Activated T-helper 17 cell treated with anti-CD3 and anti-CD28 coated beads, Interleukin-2, amount 50 U/mL, for 72 hours (primary cell): ENCODE measurements at places on chromosomes 13 and 19.
A peak's percentile ranks its signal among the peaks of the same experiment; 100 is the strongest.

GRCh38 chr13:41402691-41403511, 54.4 kb upstream of the RGCC start:
- ATAC-seq = peak; percentile 23

DNA sequence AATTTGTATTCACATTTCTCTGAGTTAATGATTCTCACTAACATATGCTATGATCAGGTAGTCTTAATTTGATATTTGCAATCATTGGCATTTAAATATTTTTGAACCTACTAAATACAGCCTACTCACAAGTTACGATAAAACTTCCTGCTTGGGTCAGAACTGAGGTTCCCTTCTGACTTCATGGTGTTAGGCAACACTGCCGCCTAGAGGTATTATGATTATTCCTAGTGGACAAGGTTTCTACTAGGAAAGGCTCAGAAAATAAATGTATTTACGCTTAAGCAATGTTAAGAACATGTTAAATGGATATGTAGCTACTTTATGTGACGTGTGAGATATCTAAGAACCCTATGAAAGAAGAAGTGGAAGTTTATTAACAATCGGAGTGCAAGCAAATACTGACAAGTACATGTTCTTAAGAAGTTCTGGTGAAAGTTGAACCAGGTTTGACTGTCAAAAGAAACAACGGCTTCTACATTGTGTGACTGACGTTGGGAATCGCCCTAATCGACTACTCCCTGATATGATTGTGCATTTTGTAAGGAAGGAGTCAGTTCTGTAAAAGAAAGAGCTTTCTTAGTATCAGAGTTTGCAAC, 1395.8 kb downstream of the SLITRK5 start:
- ATAC-seq = no peak

- peak; percentile 31 for ATAC-seq
Observed at GRCh38 chr19:532561-533363, 1.2 kb downstream of the CDC34 start.

GRCh38 chr13:113155201-113155600, 3.2 kb upstream of the PROZ start:
- no peak for ATAC-seq

GRCh38 chr19:17847538-17848366, at the start of gene JAK3:
TSS of gene JAK3 (minus strand) at chr19:17847982. CDS start at chr19:17844417, 3,565 bp downstream.
- peak; percentile 86 for ATAC-seq

DNA sequence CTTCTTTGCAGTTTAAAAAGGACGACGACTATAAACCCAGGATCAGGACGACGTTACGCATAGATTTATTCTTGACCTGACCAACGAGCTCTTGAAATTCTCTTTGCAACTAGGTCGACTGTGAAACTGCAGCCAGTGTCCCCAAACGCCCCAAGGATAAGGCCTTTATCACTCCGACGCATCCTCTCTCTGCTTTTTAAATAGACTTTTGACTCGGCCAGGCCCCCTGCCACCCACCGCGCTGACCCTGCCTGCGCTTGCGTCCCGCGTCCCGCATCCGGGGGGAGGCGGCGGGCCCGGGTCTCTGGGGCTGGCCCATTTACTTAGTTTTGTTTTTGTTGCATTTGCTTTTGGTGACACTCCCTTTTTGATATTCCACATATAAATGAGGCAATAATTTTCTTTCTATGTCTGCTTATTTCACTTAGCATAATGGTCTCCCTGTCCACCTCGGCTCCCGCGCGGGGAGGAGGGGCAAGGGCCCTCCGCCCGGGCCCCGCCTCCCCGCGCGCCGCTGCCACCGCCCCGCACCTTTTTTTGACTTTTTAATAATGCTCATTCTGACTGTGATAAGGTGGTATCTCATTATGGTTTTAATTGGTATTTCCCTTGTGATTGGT, 17.4 kb downstream of the RB1 start:
- no peak for ATAC-seq

GRCh38 chr13:113586661-113587479, 2.3 kb downstream of the TFDP1 start:
- ATAC-seq = no peak

GRCh38 chr13:98187155-98187964, 10.3 kb upstream of the RNF113B start:
- no peak for ATAC-seq

DNA sequence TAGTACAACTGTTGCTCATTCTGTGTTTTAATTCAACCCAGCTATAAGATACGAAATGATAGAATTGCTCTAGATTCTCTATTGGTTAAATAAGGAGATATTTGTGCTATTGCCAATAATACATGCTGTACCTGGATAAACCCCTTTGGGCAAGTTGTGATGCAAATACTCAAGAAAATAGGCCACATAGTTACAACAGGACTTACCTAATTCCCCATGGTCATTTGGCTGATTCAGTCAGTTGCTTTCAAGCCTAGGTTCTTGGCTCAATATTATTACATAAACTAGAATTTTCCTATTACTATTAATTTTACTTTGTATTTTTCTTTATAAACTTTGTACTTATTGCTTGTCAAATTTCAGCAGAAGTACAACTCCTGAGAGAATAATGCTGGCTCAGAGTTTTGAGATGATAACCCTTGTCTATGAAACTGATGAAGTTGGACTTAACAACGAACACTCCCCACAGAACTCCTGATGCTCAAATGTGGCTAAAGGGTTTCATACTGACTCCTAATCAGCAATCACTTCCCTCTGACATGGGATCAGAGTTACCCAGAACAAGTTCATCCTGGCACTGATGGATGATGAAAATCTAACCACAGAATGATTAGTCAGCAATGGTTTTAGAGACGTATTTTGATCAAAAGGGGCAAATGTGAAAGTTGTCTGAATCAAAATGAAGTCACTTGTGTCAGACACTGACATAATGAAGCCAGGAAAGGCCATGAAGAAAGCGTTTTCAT, 221.1 kb downstream of the ITGBL1 start:
- ATAC-seq = no peak

GRCh38 chr19:15417699-15418098, 1.1 kb downstream of the AKAP8L start:
- ATAC-seq = no peak

DNA sequence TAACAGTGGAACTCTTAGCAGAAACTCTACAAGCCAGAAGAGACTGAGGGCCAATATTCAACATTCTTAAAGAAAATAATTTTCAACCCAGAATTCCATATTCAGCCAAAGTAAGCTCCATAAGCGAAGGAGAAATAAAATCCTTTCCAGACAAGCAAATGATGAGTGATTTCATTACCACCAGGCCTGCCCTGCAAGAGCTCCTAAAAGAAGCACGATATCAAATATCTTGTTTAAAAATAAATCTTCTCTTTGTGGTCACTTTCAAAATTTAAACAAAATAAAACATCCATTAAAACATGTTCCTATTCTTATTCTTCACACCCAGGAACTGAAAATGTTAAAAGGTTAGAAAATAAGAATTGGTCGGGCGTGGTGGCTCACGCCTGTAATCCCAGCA, 13.7 kb downstream of the MICU2 start:
- no peak for ATAC-seq

DNA sequence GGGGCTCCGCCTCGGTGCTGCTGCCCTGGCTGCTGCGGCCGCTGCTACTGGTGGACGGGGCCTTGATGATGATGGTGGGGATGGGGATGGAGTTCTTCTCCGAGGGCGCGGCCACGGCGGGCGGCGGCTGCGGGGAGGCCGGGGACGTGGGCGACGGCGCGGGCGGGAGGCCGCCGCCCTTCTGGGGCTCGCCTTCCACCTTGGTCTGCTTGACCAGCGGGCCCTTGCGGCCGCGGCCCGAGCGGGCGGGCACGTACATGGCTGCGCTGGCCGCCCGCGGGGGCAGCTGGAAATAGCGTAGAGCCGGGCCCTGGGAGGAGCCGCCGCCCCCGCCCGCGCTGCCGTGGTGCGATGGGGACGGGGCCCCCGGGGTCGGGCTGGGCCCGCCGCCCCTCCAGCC, 19.2 kb downstream of the C19orf81 start:
- no peak for ATAC-seq

DNA sequence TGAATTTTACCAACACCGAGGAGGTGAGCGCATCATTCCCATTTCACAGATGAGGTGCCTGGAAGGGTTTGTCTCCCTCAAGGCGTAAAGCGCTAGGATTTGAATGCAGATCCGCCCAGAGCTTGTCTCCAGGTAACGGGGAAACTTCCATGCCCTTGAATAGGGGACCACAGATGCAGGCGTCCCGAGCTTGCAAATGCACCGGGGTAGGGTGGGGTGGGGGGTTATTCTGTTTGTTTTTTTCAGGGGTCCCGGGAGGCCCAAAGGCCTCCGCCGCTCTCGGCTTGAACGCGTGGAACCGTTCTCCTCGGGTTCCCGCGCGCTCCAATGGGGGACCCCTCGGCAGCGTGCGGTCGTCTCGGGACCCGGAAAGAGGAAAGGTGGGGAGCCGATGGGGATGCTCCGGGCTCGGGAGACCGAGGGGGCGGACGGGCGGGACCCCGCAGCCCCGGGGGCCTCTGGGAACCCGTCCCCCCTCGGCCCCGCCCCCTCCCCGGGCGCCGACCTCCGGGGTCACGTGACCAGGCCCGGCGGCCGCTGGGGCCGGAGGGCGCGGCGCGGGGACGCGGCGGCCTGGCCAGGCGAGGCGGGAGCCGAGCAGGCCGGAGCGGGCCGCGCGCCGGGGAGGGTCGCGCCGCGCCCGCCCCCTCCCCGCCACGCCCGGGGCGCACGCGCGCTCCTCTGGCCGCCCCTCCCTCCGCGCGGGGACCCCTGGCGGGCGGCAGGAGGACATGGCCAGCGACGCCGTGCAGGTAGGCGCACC, at the start of gene PKN1:
PKN1 (plus strand) TSS at position 516 of the 763 bp plus-strand sequence; CDS start at position 732, 216 bp downstream.
- ATAC-seq = peak; percentile 45

GRCh38 chr19:10352764-10353671, 13.6 kb upstream of the ICAM3 start:
- ATAC-seq = no peak

DNA sequence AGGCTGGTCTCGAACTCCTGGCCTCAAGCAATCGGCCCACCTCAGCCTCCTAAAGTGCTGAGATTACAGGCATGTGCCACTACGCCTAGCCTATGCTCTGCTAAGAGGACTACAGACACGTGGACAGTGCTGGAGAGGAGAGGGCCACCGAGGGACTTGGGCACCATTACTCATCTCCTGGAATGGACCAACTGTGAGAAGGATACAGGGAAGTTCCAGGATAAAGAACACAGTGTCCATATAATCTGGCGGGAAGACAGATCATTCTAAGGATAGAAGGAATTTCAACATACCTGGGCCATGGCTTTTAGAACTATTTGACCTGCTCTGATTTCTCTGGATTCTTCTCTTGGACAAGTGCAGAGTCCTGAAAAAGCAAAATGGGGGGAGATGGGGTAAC, 12.8 kb downstream of the ZNF565 start:
- no peak for ATAC-seq

GRCh38 chr13:113748862-113749451, 10.1 kb upstream of the TMEM255B start:
- ATAC-seq = no peak

- no peak for ATAC-seq
Observed at GRCh38 chr19:43560687-43561086, 14.6 kb downstream of the XRCC1 start.

GRCh38 chr13:99254830-99255229, 3.3 kb downstream of the GPR18 start:
- ATAC-seq = no peak

DNA sequence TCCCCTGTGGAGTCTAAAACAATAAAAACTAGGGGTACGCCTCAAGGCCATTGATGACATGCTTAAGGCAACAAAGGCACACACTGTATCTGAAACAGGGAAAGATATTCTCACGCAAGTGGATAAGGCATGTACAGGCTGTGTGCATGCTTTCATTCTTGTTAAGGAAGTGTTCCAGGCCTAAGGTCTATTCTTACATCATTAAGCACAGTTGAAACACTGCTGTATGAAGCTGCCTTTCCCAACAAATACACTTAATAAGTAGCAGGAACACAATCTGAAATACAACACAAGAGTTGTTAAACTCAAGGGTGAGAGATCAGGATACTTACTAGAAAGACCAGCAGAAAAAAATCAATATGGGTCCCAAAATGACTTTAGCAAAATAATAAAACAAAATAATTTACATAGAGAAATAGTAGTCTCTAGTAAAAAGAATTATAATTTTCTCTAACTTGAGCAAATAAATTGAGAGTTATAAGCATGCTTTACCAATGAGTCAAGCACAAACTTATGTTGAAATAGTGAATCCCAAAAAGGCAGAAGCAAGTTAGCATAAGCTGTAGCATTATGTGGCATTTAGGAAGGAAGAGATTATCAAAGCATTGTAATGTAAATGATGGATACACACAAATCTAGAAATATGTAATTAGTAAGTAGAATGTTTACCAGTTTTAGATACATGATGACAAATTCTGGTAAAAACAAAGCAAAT, 796.9 kb downstream of the SLITRK1 start:
- ATAC-seq = no peak

DNA sequence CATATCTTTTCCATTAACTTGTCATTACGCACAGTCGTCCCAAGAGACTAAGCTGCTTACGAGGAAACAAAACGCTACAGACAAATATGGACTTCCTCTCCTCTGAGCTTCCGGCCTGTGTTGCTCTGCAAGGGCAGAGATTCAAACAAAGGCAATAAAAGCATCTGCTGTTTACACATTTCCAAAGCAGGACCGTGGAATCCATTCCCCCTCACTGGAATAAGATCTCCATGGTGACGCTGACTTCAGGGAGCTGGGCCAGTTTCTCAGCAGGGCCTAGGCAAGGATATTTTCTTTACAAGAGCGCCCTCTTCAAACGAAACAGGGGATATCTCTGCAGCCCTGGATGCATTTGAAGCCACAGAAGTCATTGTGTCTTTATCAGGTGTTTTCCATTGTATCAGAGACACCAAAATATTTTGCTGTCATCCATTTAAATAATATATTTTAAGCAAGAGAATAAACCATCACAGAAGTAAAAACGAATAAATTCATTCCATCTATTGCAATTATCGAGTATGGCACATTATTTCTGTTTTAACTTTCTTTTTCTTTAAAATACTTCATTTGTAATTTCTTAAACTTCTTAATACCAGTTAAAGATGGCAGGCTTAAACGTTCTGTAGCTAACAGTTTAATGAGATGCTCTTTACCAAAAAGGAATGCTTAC, 177.5 kb downstream of the DCLK1 start:
- ATAC-seq = no peak

- no peak for ATAC-seq
Observed at GRCh38 chr19:1847348-1847683, 967 bp downstream of the REXO1 start.

GRCh38 chr13:27044837-27045570, 126.6 kb downstream of the USP12 start:
- ATAC-seq = peak; percentile 67

GRCh38 chr19:40523322-40524047, 53.2 kb upstream of the SHKBP1 start:
- ATAC-seq = peak; percentile 89

- ATAC-seq = no peak
Observed at GRCh38 chr19:55353356-55353802, 1.1 kb downstream of the COX6B2 start.

DNA sequence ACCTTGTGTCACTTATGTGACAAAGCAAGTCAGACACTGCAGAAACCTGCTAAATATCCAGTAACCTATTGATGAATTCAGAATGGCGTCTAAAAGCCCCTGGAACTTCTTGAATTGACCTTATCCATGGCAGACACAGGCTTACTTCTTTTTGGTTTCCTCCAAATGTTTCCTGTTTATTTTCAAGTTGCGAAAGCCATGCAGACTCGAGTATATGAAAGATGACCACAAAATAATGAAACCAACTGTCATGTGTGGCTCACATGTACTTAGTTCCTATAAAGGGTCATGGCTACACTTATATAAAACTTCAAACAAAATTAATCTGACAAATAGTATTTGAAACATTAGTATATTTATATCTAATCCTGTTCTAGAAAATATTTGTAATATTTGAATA, 113.1 kb upstream of the FNDC3A start:
- ATAC-seq = no peak

GRCh38 chr13:27794921-27795717, 2.8 kb downstream of the GSX1 start:
- no peak for ATAC-seq
